ENCODE measurements at places on chromosomes 6 and 20.

- H3K4me3 ChIP-seq = no peak overlapping the region
- DNase-seq = no peak
- H3K27me3 ChIP-seq = no peaks in the 10 kb centered on the region
- no peaks in the 10 kb centered on the region for H3K4me1 ChIP-seq
- H3K36me3 ChIP-seq = no peaks in the 10 kb centered on the region
- H3K27ac ChIP-seq = no peak overlapping the region
These were observed 216.8 kb downstream of the LAMA2 start for GRCh38 chr6:129099696-129100095.

- no peak overlapping the region for H3K4me3 ChIP-seq
- H3K27ac ChIP-seq = no peak overlapping the region
- no peaks in the 10 kb centered on the region for H3K27me3 ChIP-seq
These were observed 149.1 kb upstream of the AGPAT4 start for GRCh38 chr6:161422710-161423680.

- H3K27me3 ChIP-seq = peaks cover 50% of the 10 kb centered on the region
- no peaks in the 10 kb centered on the region for H3K36me3 ChIP-seq
- H3K27ac ChIP-seq = no peak overlapping the region
- H3K4me1 ChIP-seq = no peaks in the 10 kb centered on the region
- no peak overlapping the region for H3K4me3 ChIP-seq
These were observed 40.4 kb downstream of the GNAS-AS1 start for GRCh38 chr20:58810116-58810878.

- H3K27me3 ChIP-seq = no peaks in the 10 kb centered on the region
- peaks cover 21% of the 10 kb centered on the region for H3K4me1 ChIP-seq
- peak overlapping the region; percentile 92 for H3K27ac ChIP-seq
- H3K36me3 ChIP-seq = peaks cover 64% of the 10 kb centered on the region
- no peak for DNase-seq
These were observed 942 bp downstream of the ACAT2 start for GRCh38 chr6:159762681-159763293.

DNA sequence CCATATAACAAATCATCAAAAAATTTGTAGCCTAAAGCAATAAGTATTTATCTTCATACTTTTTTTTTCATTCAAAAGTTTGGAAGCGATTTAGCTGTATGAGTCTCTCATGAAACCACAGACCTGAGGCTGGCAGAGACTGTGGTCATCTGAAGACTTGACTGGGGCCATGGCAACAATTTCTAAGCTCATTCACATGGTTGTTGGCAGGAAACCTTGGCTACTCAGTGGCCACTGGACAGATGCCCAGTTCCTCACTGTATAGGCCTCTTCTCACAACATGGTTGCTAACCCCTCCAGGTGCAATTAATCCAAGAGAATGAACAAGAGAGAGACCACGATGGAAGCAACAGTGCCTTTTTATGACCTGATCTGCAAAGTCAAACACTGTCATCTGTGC, 235.9 kb downstream of the BTBD3 start:
- no peaks in the 10 kb centered on the region for H3K4me1 ChIP-seq
- no peaks in the 10 kb centered on the region for H3K27me3 ChIP-seq
- DNase-seq = no peak
- no peak overlapping the region for H3K4me3 ChIP-seq
- no peaks in the 10 kb centered on the region for H3K36me3 ChIP-seq

- H3K27me3 ChIP-seq = no peaks in the 10 kb centered on the region
- H3K27ac ChIP-seq = no peak overlapping the region
- H3K4me3 ChIP-seq = no peak overlapping the region
- DNase-seq = no peak
- no peaks in the 10 kb centered on the region for H3K4me1 ChIP-seq
These were observed 261.4 kb upstream of the PRDM1 start for GRCh38 chr6:105824732-105825131.

GRCh38 chr20:23627501-23627900, 10.3 kb downstream of the CST3 start:
- peaks cover 57% of the 10 kb centered on the region for H3K4me1 ChIP-seq
- no peak overlapping the region for H3K27ac ChIP-seq
- no peak overlapping the region for H3K4me3 ChIP-seq

GRCh38 chr20:59350330-59351156, 50.1 kb downstream of the EDN3 start:
- no peaks in the 10 kb centered on the region for H3K4me1 ChIP-seq
- no peak overlapping the region for H3K4me3 ChIP-seq
- H3K36me3 ChIP-seq = no peaks in the 10 kb centered on the region

GRCh38 chr6:3458706-3459421, 2.0 kb upstream of the SLC22A23 start:
- H3K4me1 ChIP-seq = peaks cover 16% of the 10 kb centered on the region
- no peak overlapping the region for H3K4me3 ChIP-seq
- H3K27ac ChIP-seq = no peak overlapping the region
- H3K27me3 ChIP-seq = no peaks in the 10 kb centered on the region

DNA sequence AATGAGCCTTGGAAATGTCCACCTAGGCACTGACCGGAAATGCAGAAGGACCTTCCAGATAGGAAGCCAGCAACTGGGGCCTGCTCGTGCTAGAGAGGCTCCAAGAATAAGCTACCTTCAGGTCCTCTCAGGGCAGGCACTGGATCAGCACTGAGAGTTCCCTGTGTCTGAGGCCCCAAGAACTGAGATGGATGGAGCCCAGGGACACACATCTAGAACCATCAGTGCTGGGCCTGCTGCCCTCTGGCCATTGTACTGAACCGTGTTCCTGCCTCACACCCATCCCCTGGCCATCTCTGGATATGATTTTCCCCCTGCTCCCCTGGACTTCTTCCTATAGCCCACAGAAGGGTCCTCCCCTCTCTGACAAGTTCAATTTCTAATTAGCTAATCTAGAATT, 10.3 kb downstream of the BPIFA1 start:
- DNase-seq = no peak
- H3K4me3 ChIP-seq = no peak overlapping the region
- H3K27ac ChIP-seq = no peak overlapping the region
- H3K4me1 ChIP-seq = no peaks in the 10 kb centered on the region

- H3K4me3 ChIP-seq = no peak overlapping the region
- no peak for DNase-seq
- peaks cover 10% of the 10 kb centered on the region for H3K36me3 ChIP-seq
- H3K4me1 ChIP-seq = peaks cover 57% of the 10 kb centered on the region
- H3K27ac ChIP-seq = peak overlapping the region; percentile 13
These were observed 5.5 kb downstream of the ITCH start for GRCh38 chr20:34368547-34368946.

Measured in esophagus squamous epithelium (tissue), 5 donors.